Activated naive CD4-positive, alpha-beta T cell treated with anti-CD3 and anti-CD28 coated beads, Interleukin-2, amount 50 U/mL, for 72 hours (primary cell): ENCODE measurements at places on chromosomes 4 and X. TPM values are rescaled to one million over a fixed set of nuclear protein-coding genes. Genes with fewer than 3 reads are reported as not detected.

Gene RNF128
- not detected for total RNA-seq

Gene LARP1B
- 32.5 TPM for total RNA-seq

Gene POU3F4
- total RNA-seq: not detected

Gene HMX1
- not detected for total RNA-seq

Gene PAGE2B
- total RNA-seq: 1.3 TPM

Gene SPATA18
- 0.21 TPM for total RNA-seq

Gene SAP30
- 21.7 TPM for total RNA-seq

Gene LNX1
- not detected for total RNA-seq

Gene TRIML1
- total RNA-seq: not detected

Gene GPAT3
- 0.74 TPM for total RNA-seq
